ENCODE measurements at places on chromosomes 3 and 15. TPM values are rescaled to one million over a fixed set of nuclear protein-coding genes. Genes with fewer than 3 reads are reported as not detected.

Gene MEIS2
- not detected for polyA plus RNA-seq

Gene SLC22A13
- polyA plus RNA-seq = not detected

Gene AHSG
- not detected for polyA plus RNA-seq

Gene COMMD2
- 59.8 TPM for polyA plus RNA-seq

Gene LRTM1
- not detected for polyA plus RNA-seq

Gene UBAP1L
- 0.26 TPM for polyA plus RNA-seq

Gene SI
- not detected for polyA plus RNA-seq

Gene FANCD2OS
- not detected for polyA plus RNA-seq

Gene SOX14
- not detected for polyA plus RNA-seq

Gene MORC1
- not detected for polyA plus RNA-seq

Gene CCDC54
- not detected for polyA plus RNA-seq

Gene RHOV
- not detected for polyA plus RNA-seq

Gene SLC6A11
- not detected for polyA plus RNA-seq

Gene C2CD4B
- polyA plus RNA-seq = not detected

Gene MCF2L2
- polyA plus RNA-seq = 0.15 TPM

Gene TEX9
- 31.2 TPM for polyA plus RNA-seq

Gene XRN1
- 46.1 TPM for polyA plus RNA-seq

Gene CFAP91
- not detected for polyA plus RNA-seq

Gene TNFAIP8L3
- not detected for polyA plus RNA-seq

Gene ANP32A
- 110 TPM for polyA plus RNA-seq

Gene ADAMTS7
- polyA plus RNA-seq = 0.04 TPM

Gene GPR160
- polyA plus RNA-seq = 40.9 TPM
